CD4-positive, alpha-beta T cell (primary cell): ENCODE measurements at places on chromosomes 3 and 15.

- DNase-seq, result no peak
These were observed 25.4 kb downstream of the EDEM1 start for GRCh38 chr3:5212628-5213573.

DNA sequence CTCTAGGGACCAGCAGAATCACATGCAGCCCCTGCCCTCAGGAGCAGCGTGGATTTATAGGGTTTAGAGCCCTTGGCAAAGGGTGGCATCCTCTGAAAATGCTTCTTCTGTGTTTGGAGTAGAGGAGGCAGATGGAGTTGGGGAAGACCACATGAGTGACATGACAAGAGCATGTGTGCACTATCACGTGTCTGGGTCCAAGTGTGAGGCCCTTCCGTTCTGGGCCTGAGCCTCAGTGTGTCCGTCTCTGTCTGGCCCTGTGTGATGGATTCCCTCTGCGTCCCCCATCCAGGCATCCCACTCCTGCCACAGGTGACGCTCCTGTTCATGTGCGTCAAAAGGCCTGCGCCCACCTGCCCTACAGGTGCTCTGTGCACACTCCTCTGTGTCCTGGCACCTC lies 30.1 kb downstream of the FGD5 start:
- no peak for DNase-seq

DNA sequence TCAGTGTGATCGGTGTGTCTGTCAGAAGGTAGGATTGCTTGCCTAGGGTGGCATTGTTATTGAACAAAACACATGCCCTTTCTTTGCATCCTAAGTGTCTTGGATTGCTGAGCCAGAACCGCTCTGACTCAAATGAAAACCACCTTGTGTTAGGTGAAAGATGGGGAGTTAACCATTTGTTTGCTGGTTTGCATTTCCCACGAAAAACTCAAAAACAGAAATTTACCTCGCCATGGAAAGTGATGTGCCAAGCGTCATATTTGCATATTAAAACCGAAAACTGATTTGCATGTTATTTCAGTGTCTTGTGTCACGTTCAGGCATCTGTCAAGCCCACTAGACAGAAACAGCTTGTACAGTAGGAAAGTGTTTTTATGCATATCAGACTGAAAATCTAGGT lies 474.6 kb upstream of the TPRG1 start:
- no peak for DNase-seq

DNA sequence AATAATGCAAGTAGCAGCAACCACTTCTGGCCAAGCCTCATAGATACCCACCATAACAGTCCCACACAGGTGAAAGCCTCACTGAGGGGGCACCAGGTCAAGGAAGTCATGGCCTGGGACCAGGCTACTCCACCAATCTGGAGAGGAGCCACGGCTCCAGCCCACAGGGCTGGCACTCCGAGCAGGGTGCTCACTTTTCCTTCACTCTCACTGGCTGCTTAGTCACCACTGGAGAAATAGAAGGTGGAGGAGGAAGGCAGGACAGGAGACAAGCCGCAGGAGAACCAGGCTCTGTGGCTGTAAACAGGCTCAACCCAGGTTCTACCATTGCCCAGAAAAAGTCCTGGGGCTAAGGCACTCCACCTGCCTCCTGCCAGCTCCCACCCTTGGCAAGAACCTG lies 1.2 kb downstream of the USP19 start:
- DNase-seq, result no peak

- DNase-seq, result no peak
These were observed 27.8 kb upstream of the ATP2B2 start for GRCh38 chr3:10532939-10533736.
